ENCODE measurements at places on chromosomes 12 and 14.

- peak; percentile 88 for DNase-seq
Measured at GRCh38 chr12:27142101-27142721, 59.8 kb upstream of the C12orf71 start.

- DNase-seq: peak; percentile 82
Measured at GRCh38 chr12:122182887-122183587, at the start of gene LRRC43. Gene LRRC43 (plus strand): TSS chr12:122183123. CDS start chr12:122183145, 22 bp downstream.

DNA sequence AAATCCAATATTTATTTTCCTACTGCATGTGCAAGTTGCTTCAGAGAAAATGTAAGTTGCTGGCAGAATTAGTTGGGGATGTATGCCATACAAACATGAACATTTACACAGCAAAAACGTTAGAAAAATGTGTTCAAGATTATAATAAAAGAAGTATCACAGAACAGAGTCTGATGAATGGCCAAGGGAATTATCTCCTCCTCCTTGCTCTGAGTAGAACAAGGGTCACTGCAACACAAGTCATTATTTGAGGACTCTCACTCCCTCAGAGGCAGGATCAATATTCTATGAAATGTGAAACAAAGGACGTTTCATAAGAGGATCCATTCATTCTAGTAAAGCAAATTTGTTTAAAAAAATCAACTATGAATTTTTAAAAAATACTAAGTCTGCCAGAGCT lies 177.8 kb downstream of the PRKD1 start:
- DNase-seq: no peak

- DNase-seq: no peak
Measured at GRCh38 chr14:51613416-51613815, 38.3 kb upstream of the FRMD6 start.

DNA sequence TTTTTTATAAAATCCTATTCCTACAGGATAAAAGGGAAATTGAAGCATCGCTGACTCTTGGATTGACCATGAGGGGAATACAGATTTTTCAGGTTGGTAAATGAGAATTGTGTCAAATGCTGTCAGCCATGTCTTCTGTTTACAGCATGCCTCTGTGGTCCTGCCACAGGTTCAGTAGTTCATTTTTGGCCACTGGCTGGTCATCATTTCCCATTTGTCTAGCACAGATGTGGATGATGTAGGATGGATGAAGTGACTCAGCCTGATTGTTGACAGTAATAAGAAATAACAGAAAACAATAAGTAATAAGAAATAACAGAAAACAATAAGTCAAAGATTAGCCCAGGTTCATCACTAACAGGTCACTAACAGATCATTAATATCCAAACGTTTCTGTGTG lies 59.8 kb downstream of the FRMD6 start:
- DNase-seq: no peak

DNA sequence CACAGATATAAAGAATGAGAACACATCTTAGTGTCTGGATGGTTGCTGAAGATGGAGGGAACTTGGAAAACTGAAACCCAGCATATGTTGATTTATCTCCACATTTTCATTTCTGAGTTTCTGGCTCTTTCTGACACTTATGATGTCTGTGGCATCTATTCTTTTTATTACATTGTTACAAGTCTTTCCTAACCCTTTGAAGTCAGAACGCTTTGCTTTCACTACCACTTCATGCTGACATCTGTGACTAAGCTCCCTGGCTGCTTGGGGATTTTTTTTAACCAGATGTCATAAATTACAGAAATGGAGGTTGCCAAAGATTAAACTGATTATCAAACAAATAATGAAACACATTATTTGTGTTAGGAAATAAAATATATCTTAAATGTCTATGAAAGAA lies 188.7 kb downstream of the KITLG start:
- peak; percentile 32 for DNase-seq

Data from eye (tissue), 1 donor.